ENCODE measurements at places on chromosomes 1 and 21.

DNA sequence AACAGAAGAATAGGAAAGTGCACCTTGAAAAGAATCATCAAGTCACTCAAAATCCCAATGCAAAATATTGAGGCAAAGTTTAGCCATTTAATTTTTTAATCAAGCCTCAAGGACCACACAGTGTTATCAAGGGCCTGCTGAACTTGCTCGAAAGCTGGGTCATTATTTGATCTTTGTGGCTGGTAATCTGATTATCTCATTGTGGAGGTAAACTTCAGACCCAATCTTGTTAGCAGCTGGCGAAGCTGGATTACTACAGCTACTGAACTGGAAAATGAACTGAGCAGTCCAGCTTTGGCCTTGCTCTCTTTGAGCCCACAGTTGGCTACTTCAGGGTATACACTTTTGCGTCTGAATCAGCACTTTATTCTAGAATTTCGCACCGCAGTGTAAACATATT, 94.4 kb downstream of the BARHL2 start:
- no peak for DNase-seq

DNA sequence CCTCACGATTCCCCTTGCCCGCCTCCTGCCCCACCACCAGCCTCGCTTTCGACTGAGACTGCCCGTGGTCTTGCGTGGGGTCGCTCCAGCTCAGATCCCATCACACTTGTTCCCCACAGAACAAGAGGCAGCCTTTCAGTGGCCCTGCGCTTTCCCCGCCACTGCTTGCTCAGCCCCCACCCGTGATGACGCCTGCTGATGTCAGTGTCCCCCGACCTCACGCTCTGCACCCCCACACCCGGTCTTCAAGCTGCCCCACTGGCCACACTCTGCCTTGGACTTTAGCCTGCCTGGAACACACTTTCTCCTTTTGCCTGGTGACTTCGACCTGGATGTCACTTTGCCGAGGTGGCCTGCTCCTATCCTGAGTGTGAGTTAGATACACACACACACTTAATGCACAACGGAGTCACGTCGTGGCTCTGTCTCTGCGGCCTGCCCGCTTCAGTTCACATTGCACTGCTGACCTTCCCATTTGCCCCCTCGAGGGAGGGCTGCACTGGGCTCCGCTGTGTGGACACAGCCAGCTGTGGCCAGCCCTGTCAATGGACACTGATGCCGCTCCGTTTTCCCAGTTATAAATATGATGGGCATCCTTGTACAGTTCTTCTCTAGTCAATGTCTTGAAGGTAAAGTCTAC, 13.0 kb downstream of the AGPAT3 start:
- DNase-seq: no peak

DNA sequence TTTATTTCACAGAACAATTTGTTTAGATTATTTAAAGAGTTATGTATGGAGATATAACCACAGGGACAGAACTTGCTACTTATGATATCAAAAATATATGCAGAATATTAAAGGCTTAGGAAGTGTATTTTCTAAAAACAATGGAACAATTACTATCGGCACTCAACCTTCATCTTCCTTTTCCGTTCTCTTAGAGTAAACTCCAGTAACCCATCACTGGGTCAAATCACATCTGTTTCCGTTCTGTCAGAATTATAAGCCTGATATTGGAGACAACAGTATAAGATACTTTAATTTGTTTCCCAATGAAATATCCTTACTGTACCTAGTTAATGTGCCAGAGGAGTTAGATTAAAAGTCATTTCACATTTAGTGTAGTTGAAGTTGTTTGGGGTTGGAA, 32.2 kb downstream of the DTL start:
- no peak for DNase-seq

DNA sequence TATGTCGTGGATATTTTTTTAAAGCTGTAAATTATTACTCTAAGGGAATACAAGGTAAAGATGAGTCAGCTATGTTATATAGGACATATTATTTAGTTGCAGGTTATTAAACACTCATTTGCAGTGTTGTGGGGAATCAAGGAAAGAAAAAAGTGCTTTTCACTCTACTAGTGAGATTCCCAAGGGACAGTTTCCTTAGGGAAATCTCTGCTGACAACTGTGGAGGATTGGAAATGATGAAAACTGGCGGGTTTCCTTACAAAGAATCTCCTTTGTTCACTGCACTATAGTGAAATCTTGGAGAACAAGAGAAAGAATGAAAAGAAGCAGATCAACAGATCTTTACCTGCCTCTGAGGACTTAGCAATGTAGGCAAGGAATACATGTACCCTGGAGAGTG, 24.5 kb upstream of the TRIM45 start:
- DNase-seq: no peak

DNA sequence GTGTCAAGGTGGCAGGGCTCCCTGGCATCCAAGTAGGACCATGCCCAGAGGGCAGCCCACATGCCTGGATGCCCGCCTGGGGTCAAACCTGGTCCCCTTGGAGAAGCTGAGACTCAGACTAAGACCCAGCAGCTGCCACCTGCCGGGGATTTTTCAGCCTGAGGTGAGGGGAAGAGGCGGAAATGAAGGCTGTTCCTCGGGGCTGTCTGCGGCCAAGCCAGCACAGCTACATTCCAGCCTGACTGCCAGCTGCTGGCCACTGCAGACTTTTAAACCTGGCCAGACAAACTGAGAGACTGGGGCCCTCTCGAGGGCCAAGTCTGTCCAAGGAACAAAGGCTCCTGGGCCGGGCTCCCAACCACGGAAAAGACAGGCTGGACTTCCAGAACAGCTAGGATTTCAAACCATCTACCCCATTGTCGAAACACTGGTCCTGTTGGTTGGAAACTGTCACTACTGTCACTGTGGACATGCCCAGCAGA, 21.9 kb upstream of the PLEKHG5 start:
- DNase-seq: no peak

GRCh38 chr21:27722095-27722494, 755.2 kb upstream of the ADAMTS5 start:
- DNase-seq: no peak

DNA sequence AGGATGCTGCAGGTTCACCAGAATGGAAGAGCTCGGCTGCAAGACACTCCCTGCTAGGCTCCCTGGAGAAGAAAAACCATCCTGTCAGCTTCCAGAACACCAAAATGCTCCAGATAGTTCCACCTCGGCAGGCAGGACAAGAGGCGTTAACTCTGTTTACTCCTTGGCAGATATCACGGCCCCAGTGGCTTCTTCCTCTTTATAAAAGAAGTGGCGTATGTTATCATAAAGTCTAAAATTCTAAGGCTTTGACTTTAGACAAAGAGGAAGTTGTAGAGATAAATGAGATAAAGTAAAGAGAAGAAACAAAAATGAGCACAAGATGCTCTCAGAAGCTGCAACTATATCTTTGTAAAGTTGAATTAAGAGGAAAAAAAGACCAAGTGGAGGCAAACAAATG, 24.3 kb upstream of the MTF1 start:
- DNase-seq: no peak

GRCh38 chr1:85001742-85002141, 4.8 kb upstream of the MCOLN2 start:
- DNase-seq: no peak

DNA sequence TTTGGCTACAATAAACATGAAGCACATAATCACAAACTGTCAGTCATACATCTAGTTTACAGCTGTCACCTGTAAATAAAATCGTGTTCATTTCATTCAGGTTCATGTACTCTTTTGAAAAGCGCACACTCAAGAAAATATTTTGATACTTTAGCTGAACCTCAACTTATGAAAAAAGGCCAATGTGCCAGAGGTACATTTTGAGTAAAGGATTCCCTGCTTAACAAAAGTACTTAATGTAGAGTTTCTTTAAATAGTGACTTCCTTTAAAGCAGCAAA, 37.7 kb upstream of the SLC30A10 start:
- no peak for DNase-seq

DNA sequence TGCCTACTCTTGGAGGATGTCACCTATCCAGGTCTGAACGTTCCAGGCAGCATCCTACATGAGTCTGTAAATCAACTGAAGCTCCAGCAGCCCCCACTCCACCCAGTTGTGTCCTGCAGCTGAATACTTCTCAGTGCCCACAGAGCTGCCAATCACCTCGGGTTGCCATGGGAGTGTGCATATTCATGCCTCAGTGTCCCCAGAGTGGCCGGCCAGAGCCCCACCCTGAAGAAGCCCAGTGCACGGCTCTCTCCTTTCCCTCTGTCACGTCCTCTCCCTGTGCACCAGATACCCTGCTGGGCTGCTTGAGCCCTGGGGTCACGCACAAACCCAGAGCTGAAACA, 16.1 kb upstream of the GSTM4 start:
- no peak for DNase-seq

DNA sequence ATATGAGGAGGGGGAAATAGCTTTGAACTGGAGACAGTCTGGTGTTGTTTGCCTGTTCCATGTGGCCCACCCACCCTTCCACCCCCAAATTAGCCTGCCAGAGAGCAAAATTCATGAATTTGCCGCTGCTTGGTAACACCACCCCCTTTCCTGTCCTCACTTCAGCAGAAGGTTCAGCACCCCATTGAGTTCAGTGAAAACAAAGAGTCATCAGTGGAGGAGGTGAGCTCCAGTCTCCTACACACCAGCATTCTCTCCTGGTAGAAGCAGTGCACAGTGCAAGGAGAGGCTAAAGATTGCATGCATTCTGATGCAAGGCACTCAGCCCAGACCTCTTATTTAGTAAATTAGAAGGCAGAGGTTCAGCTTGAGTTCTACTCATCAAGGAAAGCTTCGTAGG, 99.7 kb upstream of the DYNLT5 start:
- DNase-seq: no peak

DNA sequence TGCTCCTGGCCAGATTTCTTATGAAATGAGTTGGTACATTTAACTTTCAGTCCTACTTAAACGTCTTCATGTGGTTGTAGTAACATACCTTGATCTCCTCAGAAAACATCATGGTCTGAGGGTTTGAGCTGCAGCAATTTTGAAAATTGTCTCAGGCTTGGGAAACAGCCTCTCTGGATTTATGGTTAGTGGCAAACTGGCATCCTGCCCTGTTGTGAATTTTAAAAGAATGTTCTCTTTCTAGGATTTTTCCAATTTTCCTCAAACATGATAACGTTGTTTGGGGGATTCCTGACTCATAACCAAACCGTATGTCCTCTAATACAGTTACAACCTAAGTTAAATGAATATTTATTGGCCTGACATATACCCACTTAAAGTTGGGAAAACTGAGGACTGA, 624.4 kb downstream of the LMO4 start:
- no peak for DNase-seq

GRCh38 chr21:46021398-46021797, 39.8 kb downstream of the COL6A1 start:
- DNase-seq: no peak

DNA sequence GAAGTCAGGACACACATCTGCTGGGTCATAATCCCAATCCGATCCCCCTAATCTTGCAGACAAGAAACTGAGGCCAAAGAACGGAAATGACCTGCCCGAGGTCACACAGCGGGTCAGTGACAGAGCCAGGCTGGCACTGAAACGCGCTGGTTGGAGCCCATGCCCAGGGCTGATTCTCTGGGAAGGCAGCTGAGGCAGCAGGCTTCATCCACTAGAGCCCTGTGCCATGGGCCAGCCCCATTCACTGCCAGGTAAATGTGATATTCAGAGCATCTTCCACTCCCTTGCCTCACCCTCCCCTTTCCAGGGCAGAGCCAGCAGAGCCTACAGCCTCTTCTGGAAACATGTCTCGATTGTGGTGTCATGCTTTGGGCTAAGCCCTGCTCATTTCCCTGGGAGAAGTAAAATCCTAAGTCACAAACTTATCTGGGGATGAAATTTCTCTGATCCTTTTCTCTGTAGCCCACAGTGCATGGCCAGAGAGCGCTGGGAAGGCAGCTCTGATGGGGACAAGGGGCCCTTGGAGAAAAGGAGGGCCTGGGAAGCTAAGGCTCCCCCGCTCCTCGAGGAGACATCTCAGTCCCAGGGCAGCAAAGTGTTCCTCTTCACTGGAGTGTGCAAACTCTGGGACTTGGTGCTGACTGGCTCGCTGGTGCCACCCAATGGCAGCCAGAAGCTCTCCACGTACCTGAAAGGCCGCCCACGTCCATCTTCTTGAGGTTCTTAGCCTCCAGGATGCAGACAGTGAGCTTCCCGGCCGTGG, 110.4 kb downstream of the SYT2 start:
- peak; percentile 68 for DNase-seq

DNA sequence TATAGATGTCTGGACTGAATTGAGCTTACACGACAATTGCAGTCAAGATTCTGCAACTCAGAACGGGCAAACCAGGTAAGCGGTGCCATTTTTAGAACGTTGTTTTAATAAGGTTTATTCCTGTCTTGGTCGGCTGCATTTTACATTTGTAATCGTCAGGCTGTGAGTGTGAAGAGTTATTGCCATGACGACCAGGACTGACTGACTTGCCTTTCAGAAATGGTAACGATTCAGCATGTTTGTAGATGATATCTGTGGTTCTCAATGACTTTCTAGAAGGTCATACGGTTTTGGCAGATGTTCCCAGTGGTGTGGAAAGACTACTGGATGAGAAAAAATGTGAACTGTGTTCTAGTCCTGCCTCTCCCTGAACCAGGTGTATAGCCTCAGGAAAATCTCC, 271.3 kb upstream of the B3GALT2 start:
- DNase-seq: no peak

DNA sequence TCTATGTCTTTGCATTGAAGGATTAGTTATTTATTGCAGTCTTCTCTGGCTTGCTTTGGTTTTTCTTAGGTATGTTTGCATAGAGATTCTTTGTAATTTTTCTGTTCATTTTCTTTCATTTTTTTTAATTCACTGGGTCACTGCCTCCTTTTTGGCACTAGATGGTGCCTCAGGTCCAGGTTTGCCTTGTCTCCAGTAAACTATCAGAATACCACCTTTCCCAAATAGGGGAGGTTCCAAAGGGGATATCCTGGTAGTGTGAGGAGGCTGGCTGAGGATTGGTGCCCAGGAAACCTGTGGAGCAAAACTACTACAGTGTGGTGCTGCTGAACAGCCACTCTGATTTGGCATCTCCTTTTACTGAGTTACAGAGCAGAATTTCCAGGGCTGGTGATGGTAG, 257.1 kb downstream of the KCTD3 start:
- no peak for DNase-seq

GRCh38 chr1:58158016-58158415, 388.5 kb downstream of the OMA1 start:
- DNase-seq: no peak

DNA sequence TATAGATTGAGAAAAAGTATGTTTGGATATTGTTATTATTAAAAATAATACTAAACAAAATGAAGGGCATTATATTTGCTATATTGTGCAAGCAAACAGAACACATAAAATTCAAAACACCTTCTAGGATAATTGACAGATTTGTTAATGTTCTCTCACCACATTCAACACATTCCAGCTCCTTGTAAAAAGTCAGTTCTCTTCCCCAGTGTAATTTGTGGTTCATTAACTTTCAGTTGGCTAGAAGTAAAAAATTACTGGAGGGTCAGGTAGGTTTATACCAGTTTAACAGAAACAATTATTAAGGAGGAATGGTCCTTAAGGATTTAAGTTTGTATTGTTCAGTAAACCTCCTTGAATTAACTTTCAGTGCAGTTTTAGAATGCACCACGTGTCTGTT, 1235.3 kb upstream of the ADGRL2 start:
- no peak for DNase-seq

Data from spinal cord (tissue), 10 donors.